GM12864 (cell line): ENCODE measurements at places on chromosomes 12 and 14.

DNA sequence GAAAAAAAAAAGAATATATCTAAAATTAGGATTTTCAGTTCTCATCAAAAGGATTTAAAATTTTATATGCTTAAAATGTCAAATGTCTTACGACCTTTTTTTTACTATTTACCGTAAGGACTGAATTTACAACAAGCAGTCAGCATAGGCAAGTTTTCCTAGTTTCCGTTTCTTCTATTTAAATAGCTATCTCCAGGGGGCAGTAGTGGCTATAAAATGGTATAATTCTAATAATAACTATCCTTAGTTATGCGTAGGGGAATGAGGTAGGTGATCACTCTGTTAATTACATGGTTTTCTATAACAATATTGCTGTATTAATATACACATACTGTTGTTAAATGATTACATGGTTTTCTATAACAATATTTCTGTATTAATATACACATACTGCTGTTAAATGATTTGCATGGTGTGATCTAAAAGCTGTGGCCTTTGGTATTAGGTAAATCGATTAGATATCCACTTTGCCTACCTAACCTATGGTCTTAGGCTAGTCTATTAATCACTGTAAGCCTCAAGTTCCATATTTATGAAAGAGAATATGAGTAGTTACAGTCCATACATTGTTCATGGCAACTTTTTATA, 217.7 kb upstream of the PDZRN4 start:
- DNase-seq, result no peak

GRCh38 chr14:98955036-98955740, 316.8 kb downstream of the BCL11B start:
- no peak for DNase-seq

DNA sequence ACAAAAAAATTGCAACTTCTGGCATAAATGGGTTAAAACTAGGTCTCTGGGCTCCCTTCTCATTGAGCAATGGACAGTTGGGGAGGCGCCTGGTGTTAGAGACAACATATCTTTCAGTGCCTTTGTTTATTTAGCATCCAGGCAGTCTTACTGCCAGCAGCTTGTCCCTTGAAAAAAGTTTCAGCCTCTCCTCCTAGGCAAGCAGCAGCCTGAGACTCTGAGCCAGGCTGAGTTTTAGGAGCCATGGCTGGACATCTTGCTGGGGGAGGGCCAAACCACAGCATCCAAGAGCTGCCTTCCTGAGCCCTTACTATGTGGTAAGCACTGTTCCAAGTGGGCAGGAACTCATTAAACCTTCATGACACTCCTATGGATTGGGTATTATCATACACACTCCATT, 10.1 kb upstream of the JDP2 start:
- DNase-seq, result no peak

DNA sequence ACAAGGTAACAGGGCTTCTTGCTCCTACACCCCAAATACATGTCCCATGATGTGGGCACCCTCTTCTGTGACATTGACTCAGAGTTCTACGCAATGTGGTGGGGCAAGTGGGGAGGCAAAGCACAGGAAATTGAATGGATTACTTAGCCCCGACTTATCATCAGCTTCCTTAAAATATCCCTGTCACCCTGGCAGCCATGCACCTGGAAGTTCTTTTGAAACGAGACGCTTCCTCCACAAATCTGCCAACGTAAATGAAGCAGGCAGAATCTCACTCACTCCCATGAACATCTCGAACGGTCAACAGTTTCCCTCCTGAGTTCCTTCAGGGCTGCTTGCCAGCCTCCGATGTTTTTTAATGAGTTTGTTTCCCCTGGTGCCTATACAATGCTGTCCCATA, 33.5 kb downstream of the RNFT2 start:
- no peak for DNase-seq

- peak; percentile 22 for DNase-seq
Observed at GRCh38 chr14:32578181-32578580, 249.1 kb downstream of the AKAP6 start.

- no peak for DNase-seq
Observed at GRCh38 chr12:101847325-101847724, 16.6 kb upstream of the GNPTAB start.

GRCh38 chr12:53844994-53845844, 93.4 kb upstream of the HOXC13 start:
- no peak for DNase-seq

DNA sequence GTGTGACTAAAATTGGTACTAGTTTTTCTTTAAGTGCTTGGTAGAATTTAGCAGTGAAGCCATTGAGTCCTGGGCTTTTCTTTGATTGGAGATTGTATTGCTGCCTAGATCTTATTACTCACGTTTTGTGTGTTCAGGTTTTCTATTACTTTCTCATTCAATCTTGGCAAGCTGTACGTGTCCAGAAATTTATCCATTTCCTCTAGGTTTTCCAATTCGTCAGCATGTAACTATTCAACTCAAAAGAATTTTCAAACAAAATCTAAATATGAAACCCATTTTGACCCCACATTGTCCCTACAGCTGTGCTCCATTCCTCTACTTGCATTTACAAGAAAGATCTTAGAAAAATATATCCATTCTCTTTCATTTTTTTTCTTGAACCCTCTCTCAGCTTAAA, 1613.4 kb upstream of the SEL1L start:
- DNase-seq, result no peak

DNA sequence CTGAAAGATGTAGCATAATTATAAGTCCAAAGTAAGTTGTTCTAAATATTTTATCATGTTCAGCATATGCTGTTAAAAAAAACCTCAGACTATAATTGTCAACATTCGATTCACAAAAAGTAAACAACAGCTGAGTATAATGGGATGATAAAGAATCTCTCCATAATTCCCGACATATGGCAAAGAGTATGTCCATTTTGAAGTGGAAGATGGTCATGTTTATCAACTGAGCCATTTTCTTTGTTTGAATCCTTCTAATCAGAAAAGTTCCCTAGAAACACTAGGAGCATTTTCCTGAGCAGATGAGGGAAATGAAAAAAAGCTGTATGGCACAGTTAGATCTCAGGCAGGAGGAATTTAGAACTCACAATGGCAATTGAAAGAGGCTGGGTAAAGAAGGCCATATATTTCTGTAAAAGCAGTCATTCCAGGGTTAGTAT, 192.1 kb upstream of the AMIGO2 start:
- DNase-seq, result no peak

- no peak for DNase-seq
Observed at GRCh38 chr14:95033682-95034632, 123.4 kb downstream of the DICER1 start.

- no peak for DNase-seq
Observed at GRCh38 chr12:27183342-27183741, 60.7 kb upstream of the STK38L start.

DNA sequence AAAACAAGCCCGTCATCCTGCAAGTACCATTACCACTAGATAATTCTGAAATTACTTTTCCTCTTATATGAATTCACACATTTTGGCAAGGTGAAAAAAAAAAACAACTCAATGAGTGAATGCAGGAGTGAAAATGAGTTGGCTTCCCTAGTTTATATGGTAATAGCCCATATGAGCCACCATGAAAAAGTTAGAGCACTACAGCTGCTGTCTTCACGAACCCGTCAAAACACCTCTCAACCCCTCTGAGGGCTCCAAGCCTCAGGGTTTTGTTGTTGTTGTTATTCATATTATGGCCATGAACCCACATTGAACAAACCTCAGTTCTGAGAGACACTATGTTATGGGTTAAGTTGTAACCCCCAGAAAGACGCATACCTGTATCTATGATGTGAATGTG, 289.9 kb upstream of the CAND1 start:
- no peak for DNase-seq

DNA sequence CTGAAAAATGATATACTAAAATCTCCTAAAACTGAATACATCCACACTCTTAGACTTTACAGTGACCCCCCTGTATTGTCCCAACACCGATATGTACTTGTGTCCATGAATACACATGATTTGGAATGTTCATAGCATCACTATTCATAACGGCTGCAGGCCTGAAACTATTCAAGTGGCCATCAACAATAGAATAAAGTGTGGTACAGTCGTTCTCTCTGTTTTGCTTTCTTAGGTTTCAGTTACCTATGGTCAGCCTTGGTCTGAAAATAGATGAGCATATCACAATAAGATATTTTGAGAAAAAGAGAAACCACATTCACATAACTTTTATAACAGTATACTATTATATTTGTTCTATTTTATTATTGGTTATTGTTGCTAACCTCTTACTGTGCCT, 150.6 kb downstream of the ASCL4 start:
- no peak for DNase-seq

DNA sequence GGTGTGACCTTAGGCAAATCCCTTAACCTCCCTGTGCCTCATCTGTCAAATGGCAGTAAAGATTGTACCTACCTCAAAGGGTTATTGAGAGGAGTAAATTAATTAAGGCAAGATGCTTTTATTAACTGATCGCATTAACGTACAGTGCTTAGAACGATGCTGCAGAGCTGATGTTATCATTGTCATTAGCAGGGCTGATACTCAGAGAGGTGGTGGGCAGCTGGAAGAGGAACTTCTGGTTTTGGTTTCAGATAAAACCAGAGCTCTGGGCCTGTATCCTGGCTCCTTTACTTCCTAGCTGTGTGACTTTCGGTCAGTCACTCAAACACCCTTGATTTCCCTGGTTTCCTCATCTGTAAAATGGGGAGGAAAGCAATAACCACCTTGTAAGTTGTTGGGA, 55.1 kb downstream of the CALM1 start:
- no peak for DNase-seq

DNA sequence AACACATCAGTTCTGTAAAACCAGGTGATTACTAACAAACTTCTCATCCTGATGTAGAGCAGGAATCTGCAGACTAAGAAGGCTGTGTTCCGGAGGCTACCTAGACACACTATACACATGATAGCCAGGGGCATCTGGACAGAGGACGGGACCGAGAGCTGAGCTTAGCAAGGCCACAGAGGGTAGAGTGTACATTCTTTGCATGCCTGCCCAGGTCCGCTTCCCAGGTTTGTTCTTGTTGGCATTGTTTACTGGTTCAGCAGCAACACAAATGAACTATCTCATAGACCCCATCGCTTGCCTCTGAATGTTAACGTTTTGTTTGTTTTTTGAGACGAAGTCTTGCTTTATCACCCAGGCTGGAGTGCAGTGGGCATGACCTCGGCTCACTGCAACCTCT, 17.7 kb upstream of the TEAD4 start:
- no peak for DNase-seq

DNA sequence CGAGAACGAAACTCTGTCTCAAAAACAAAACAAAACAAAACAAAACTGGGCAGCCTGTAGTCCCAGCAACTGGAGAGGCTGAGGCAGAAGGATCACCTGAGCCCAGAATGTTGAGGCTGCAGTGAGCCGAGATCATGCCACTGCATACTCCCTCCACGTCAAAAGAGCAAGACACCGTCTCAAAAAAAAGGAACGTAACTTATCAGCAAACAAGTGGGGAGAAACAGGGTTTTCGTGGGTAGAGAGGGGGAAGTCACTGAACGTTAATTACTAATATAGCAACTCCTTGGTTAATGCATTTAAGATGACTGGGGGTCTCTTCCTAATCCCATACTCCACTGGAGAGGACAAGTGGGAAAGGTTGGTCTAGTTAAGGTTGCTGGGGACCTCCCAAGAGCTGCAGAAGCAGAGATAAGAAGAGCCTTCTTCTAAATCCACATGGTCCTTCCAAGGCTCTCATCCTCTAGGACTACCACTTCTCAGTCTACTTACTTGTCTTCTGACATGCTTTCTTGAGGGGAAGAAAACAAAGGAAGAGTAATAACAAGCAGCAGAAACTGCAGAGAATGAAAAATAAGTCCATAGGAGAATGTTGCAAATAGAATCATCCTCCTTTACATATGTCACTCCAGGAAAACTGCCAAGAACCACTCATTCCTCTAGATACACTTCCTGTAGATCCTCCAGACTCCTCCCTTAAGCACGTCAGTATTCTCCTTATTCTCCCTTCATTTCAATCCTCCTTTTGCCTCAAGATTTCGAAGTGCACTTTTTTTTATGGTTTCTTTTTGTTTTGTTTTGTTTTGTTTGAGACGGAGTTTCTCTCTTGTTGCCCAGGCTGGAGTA, 5.8 kb downstream of the NUMB start:
- no peak for DNase-seq

GRCh38 chr12:120231316-120232011, 30.6 kb upstream of the RPLP0 start:
- no peak for DNase-seq

- no peak for DNase-seq
Observed at GRCh38 chr12:76532520-76532919, 27.1 kb downstream of the OSBPL8 start.
